ENCODE measurements at places on chromosomes 1 and 21.

- peak; percentile 84 for DNase-seq
These were observed 1.2 kb upstream of the DENND1B start for GRCh38 chr1:197776351-197777105.

DNA sequence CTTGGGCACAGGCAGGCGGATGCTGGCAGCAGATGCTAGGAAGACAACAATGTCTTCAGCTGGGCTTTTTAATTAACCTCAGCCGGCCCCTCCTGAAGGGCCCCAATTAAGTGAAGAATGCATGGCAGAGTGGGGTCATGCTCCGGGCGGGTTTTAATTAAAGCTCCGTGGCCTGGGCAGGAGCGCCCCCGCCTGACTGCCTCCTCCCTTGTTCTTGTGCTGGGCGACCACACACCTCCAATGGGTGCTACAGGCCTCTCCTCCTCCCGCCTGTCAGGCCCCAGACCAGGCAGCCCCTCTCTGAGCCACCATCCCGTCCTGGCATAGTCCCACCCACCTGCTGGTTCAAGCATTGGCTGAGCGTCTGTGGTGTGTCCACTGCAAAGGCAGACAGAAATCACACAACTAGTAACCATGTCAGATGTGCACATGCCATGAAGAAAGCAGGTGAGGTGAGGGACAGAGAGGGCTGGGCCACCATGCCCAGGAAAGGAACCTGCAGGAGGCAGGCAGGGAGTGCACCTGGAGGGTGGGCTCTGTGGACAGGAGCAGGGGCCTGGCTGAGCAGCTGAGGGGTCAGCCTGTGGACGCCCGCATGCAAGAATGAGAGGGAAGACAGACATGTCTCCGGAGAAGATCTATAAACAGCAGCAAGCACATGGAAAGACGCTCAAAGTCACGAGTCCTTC is 8.5 kb upstream of the ARF1 start:
- peak; percentile 38 for DNase-seq

- peak; percentile 65 for DNase-seq
These were observed 137.7 kb downstream of the COL11A1 start for GRCh38 chr1:102970496-102971078.

- DNase-seq: no peak
These were observed 19.6 kb downstream of the CAP1 start for GRCh38 chr1:40059960-40060750.

DNA sequence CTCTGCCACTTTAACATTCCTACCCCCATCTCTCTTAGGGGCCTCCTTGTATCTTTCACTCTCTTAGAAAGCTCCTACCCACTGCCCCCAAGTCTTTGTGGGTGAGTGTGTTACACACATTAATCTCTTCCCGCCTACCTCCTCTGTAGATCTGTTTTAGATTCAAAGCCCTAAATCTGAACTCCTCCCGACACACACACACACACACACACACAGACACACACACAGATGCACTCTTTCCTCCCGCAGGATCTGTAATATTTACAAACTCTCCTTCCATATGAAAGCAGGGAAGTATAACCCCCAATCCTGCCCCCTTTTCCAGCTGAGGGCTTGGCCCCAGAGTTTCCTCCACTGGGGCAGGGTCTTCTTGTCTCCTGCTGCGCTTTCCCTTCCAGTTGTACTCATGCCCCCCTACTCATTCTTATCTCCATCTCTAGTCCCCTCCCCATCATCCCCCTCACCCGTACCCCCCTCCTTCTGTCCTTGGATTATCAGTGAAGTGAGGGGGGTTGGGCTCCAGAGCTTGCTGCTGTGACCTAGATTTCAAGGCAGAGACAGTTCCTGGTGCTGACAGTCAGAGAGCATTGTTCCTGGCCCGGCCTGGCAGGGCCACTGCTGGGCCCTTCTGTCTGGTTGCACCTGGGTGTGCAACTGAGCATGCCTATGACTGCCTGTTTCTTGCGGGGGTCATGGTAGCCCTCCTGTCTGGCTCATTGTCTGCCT is 4.3 kb downstream of the PEA15 start:
- peak; percentile 25 for DNase-seq

- no peak for DNase-seq
These were observed 145.6 kb downstream of the NFIA start for GRCh38 chr1:61227857-61228550.

- DNase-seq: no peak
These were observed 93.8 kb downstream of the C21orf91 start for GRCh38 chr21:17725339-17725738.

DNA sequence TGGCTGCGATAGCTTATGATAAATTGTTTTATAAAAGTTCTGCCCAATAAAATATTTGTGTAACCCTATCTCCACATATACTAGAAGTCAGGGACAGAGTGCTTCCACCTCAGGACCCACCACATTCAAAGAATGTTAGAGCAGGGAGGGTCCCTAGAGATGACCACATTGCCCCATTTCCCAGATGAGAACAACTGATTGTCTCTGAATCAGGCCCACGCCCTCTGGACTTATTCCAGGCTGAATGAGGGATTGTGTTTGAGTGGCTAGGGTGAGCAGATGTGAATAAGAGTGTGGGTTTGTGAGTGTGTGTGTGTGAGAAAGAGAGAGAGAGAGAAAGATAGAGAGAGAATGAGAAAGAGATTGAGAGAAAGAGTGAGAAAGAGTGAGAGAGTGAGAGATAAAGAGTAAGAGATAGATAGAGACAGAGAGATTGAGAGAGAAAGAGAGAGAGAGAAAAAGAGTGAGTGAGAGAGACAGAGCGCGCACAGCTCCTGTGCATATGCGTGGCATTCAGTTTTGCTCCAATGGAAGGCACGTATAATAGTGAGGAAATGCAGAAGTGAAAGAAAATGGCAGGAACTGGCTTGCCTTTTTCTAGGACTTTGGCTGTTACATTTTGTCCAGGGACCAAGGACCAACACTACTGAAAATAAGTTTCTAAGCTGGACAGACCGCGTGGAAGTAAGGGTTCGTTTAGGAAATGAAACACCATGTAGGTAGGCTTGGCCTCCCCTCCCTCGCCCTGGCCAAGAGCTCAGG is 94.1 kb downstream of the ABCA4 start:
- no peak for DNase-seq

GRCh38 chr1:161228032-161228431 is 2.2 kb downstream of the TOMM40L start:
- DNase-seq: no peak

DNA sequence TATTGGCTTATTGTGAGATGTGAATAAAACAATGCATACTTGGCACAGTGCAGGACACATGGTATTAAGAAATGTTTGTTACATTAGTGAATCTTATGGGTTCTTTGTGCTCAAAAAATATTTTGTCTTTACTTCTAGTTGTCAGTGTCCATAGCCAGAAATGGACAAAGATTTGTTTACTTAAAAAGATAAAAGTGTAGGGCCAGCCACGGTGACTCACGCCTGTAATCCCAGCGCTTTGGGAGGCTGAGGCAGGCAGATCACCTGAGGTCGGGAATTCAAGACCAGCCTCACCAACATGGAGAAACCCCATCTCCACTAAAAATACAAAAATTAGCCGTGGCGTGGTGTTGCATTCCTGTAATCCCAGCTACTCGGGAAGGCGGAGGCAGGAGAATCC is 654.6 kb upstream of the NEGR1 start:
- DNase-seq: no peak

GRCh38 chr1:150999051-150999674 is 7.5 kb downstream of the MINDY1 start:
- DNase-seq: peak; percentile 84

- no peak for DNase-seq
These were observed 18.2 kb upstream of the RNF223 start for GRCh38 chr1:1092149-1092855.

GRCh38 chr1:37556712-37557196 is at the start of gene DNALI1:
DNALI1 (plus strand) TSS chr1:37556940; CDS start chr1:37556995, 55 bp downstream.
- DNase-seq: peak; percentile 97

- no peak for DNase-seq
These were observed 10.5 kb downstream of the ACOT11 start for GRCh38 chr1:54558434-54559030.

DNA sequence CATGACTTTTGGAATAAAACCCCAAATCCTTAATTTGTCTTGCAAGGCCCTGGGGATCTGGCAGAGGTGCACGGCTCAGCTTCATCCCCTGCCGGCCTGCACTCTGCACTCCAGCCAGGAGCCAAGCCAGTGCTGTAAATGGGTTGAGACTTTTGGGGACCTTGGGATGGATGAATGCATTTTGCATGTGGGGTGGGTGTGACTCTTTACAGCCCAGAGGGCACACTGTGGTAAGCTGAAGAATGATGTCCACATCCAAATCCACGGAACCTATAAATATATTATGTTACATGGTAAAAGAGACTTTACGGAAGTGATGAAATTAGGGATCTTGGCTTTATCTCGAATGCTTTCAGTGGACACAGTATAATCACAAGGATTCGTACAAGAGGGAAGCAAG is 177.8 kb downstream of the EDEM3 start:
- DNase-seq: no peak

DNA sequence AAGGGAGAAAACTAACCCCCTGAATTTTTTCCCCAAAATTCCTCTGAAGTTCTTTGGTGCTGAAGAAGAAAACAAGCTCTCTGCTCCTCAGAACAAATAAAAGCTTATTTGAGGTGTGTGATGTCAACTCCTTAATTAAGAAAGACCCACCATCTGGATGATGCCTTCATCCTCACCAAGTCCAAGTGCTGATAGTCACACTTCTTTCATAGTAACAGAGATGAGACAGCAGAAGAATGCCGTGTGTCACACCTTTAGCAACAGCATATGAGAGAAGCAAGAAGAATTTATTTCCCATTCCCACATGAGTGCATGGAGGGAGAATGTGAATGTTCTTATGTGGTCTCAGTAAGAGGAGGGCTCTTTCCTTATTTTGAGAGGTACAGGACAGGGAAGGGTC is 91.2 kb downstream of the TGFB2 start:
- DNase-seq: no peak

- DNase-seq: no peak
These were observed 35.3 kb downstream of the HLX start for GRCh38 chr1:220914283-220915116.

DNA sequence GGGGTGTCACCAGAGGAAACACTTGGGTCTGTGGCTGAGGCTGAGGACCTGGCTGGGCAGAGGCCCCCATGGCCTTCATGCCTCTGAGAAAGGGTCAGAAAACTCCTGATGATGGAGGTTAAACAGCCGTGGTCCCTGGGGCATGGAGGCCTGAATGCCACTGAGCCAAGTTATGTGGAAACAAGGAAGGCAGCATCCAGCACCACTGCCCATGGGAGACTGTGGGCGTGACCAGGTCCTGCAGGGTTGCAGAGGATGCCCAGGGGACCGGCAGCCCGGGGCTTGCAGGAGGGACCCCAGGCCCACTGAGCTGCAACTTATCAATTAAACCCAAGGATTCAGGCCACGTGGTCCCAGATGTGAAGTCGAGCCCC is 18.9 kb upstream of the COL6A2 start:
- no peak for DNase-seq

All from astrocyte of the hippocampus (primary cell).